ENCODE measurements at places on chromosomes 7 and 10.

- DNase-seq, result no peak
Measured at GRCh38 chr10:19944911-19945663, 128.9 kb downstream of the PLXDC2 start.

DNA sequence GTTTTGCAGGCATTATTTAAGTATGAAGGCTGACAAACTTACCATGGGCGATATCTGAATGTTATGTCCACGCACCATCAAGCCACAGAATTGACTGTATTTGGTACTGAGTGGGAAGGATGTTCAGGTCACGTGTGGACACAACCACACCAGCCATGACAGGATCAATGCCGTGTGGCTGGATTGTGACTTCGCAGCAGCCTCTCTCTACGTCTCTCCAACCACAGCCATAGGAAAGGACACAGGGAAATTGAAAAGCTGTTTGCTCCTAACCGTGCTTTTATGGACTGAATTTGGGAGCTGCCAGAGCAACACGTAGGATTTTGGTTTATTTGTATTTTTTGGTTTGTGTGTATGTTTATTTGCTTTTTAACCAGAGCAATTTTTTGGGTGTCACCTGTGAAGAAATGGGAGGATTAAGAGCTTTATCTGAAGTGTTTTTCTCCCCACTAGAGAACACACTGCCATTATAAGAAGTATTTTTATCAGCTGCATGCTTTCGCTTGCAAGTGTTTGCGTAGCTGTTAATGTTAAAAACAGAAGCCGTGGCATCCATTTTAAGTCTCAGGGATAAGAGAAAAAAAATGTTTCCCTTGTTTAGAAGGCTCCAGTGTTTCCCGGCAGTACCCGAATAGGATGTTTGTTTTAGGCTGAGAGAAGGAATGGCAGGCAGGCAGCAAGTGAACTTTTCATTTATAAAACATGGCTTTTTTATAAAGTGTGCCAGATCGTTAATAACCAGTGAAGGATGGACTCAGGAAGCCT, 401.1 kb upstream of the NFE2L3 start:
- no peak for DNase-seq

DNA sequence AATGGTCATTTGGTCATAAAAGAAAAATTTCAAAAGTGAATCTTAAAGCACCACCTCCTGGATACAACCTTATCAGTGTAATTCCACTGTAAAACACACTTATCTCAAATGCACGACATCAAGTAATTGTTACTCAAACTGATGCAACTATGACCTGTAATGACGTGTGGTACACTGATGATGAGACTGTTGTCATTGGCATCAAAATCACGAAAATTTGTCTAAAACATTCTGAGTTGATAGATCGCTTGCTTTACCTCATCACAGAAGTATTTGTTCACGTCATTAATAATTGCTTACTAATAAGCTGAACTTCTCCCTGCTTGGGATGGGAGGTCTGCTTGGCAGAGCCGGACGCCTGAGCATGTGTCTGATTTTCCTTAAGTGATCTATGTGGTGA, 221.8 kb upstream of the KLF6 start:
- no peak for DNase-seq

DNA sequence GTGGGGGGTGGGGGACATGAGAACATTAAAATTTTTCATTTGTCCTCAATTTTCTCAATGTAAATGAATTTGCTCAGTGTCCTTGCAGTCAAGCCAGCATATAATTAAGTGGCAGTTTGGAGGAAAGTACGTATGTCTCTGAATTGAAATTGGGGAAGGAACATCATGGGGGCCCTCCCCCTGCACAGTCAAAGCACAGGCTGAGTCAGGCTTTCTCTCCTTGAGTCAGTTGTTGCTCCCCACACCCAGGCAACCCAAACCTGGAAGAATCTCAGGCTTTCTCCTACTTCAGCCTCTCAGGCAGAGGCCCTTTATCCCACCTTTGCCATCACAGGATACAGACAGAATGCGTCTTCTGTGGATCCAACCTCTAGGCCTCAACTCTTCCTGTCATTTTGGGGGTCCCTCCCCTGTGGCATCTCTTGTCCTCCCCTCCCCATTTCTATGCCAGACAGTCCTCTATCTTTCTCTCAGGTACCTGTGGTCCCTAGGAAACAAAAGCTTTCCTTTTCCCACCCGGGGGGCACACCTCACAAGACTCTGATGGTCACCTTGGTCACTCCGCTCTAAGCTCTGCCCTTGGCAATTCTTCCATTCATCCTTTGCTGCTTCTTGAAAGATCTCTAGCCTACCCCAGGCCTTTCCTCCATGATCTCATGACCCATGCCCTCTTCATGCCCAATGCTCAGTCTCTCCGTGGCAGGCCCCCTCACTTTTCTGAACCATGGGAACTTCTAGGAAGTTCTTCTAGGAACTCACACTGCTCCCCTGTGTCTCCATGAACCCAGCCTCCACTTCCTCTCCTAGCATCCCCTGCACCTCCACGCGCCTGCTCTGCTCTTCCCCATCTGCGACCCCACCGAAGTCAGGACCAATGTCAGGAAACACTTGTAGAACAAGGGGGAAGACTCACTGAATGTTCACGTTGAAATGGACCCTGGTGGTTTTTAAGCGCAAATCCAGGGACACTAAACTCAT, 40.4 kb downstream of the CREB3L2 start:
- no peak for DNase-seq

- no peak for DNase-seq
Measured at GRCh38 chr10:117960345-117960935, 86.3 kb downstream of the RAB11FIP2 start.

DNA sequence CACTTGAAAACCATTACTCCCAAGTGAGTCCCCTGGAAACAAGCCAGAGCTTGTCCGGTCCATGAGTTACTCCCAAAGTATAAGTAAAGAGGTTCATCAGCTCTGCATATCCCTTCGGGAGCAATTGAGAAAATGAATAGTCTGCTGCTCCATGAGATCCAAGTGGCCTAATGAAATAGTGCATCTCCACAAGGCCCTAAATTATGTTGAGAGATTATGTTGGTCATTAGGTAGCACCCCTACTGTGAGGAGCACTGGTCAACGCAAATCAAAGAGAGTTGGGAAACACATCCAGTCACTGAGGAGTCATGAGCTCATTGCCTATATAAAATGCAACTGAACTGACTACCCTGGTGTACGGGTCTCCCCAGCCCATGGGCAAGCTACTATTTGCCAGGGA, 205.5 kb upstream of the AOAH start:
- DNase-seq, result no peak

- DNase-seq, result no peak
Measured at GRCh38 chr10:2852574-2853323, 214.6 kb upstream of the PFKP start.

- peak; percentile 41 for DNase-seq
Measured at GRCh38 chr7:104272767-104273384, 55.5 kb upstream of the LHFPL3 start.

DNA sequence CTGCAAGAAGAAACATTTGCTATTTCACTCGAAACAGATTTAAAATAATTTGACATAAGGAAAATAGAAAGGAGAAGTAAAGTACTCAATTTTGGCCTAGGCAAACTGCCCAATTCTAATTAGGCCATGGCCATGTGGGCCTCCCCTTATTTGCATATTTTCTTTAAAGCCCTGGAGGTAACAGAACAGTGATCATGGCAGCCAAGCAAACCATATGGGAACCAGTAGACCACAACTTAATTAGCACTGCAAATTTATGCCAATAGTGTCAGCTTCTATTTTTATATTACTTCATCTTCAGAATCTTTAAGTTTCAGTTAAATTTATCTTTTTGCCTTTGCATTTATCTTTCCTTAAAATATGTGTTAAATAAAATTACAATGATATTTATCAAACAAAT, 63.3 kb upstream of the THSD7A start:
- peak; percentile 6 for DNase-seq

DNA sequence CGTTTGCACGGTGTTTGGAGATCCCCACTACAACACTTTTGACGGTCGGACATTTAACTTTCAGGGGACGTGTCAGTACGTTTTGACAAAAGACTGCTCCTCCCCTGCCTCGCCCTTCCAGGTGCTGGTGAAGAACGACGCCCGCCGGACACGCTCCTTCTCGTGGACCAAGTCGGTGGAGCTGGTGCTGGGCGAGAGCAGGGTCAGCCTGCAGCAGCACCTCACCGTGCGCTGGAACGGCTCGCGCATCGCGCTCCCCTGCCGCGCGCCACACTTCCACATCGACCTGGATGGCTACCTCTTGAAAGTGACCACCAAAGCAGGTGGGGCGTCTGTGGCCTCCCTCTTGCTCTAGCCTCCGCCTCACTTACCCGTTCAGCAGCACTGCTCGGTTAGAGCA, 173.5 kb downstream of the BMPER start:
- no peak for DNase-seq

GRCh38 chr10:5811387-5811821, 1.8 kb downstream of the GDI2 start:
- DNase-seq, result no peak

DNA sequence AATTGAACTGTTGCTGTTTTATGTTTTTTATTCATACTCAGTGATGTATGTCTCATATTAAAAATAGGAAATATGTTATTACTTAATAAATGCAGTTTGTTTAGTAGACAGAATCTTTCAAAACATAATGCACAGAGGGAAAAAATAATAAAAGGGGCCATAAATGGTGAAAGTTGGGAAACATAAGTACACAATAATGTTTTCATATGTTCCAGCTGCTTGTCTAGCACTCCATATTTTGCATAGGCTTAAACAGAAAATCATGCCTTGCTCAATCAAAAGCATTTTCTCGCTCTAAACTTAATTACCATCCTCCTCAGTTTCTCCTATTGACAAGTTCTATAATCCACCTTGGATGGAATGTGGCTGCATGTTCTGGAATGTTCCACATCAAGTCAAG, 333.2 kb downstream of the PLXNA4 start:
- no peak for DNase-seq

- no peak for DNase-seq
Measured at GRCh38 chr7:151025924-151026671, 1.8 kb upstream of the ATG9B start.

- DNase-seq, result no peak
Measured at GRCh38 chr10:133060466-133060865, 27.3 kb upstream of the ADGRA1 start.

DNA sequence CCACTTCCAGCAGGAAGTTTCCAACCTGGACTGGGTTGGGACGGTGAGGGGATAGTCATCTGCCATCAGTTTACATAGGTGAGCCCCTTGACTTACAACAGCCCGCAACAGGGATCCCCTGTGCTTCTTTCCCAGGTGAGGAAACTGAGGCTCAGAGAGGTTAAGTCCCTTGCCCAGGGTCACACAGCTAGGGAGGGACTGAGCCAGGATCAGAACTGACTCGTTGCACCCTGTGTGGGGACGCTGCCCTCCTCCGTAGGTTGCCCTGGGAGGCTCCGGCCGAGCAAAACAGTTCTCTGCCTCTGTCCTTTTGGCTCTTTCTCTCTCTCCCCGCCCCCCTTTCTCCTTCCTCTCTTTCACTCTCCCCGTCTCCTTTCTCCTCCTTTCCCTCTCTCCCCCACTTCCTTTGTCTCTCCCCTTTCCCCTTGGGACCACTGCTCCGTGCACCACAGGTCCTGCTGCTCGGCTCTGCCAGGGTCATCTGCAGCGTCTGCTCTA, 117.4 kb upstream of the PPIF start:
- no peak for DNase-seq

DNA sequence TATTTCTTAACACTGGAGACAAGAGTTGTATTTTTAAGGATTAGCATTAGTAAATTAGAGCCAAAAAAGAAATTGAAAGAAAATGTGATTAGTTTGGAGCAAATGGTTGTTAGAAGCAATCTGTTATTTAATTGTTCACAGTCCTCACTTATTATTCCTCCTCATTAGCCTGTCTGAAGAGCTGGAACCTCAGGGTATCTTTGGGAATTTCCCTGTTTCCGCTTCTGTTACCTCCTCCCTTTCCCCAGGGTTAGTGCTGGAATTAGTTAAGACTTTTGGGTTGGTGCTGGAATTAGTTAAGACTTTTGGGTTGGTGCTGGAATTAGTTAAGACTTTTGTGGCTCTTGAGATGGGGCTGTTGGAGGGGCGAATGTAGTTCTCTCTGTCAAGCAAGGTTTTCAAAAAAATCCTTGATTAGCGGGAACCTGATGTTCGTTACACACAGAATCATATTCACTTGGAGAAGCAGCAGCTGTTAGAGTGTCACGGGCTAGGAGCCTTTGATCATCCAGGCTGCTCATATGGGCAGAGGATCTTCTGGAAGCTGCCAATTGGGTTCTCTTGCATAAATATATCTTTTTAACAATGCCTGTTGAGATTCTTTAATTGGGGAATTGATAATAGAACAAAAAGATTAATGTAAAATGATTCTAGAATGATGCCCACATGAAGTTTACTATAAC, 251.0 kb upstream of the NPSR1 start:
- DNase-seq, result no peak

- DNase-seq, result no peak
Measured at GRCh38 chr7:109044691-109045090, 475.0 kb downstream of the DNAJB9 start.
